Stimulated activated CD4-positive, alpha-beta T cell treated with anti-CD3 and anti-CD28 coated beads, Interleukin-4, amount 100 ng/mL, for 1 hour (primary cell): ENCODE measurements at places on chromosomes 3 and 15.

DNA sequence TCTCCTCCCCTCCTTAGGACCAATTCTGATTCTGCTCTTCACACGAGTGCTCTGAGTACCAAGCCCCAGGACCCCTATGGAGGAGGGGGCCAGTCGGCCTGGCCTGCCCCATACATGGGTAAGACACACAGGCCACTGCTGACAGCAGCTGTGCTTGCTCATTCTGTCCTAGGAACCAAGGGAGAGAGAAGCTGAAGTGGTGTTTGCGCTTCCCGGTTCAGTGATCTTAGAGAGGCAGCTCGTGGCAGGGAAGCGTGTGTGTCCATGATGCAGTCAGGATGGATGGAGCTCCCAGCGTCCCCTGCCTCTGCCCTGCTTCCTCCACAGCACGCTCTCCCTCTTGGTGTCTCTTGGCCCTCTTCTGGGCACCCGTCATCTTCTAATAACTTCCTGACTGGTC is 77.6 kb downstream of the CRTC3 start:
- no peak for DNase-seq

DNA sequence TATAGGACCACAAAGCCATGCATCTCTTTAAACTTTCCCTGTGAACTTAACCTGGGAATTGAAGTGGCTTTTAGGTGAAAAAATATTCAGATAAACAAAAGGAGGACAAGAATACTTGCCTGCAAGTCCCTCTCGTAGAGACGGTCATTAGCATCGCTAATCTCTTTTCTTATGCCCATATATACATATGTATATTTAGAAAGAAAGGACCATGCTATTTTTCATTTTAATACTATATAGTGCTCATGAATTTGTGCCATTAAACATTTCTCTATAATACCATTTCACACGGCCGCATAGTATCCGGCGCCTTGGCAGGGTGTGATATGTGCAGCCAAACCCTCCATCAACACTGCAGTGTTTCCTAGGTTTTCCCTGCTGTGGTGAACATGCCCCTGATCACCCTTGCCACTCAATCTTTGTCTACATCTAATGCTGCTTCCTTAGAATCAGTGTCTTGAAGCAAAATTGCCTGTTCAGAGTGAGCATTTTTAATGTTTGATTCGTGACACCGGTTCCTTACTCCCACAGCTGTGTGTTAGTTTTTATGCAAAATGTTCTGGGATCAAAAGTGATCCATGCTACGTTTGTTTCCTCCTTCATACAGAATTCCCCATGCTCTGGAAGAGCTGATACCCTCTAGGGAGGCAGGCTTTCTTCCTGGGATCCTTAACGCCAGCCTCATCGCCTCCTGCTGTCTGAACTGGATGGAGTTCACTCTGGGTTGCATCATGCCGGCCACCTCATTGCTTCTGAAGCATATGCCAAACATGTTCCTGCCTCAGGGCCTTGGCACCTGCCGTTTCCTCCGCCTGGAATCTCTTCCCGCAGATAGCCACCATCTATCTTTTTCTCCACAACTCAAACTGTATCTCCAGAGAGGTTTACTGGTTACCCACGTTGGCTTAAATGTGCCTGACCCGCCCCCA is 118.1 kb downstream of the FBLN2 start:
- no peak for DNase-seq

DNA sequence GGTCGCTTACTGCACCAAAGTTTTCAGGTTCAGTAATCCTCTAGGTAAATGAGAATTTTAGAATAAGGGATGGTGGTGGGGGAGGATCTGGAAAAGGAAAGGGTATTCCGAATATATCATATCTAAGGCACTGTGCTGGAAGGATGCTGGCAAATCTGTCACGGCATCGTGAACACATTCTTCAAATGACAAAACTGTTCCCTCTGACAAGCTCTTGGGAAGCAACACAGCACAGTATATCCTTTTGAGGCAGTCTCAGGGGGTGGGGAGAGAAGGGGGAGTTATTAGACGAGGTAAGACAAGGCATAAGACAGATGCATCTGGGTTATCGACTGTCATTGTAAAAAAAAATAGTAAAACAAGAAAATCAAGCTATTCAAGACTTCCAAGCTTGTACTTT is 289.6 kb upstream of the LRRN1 start:
- no peak for DNase-seq

- no peak for DNase-seq
Observed at GRCh38 chr15:75067123-75067830, 43.9 kb downstream of the PPCDC start.

DNA sequence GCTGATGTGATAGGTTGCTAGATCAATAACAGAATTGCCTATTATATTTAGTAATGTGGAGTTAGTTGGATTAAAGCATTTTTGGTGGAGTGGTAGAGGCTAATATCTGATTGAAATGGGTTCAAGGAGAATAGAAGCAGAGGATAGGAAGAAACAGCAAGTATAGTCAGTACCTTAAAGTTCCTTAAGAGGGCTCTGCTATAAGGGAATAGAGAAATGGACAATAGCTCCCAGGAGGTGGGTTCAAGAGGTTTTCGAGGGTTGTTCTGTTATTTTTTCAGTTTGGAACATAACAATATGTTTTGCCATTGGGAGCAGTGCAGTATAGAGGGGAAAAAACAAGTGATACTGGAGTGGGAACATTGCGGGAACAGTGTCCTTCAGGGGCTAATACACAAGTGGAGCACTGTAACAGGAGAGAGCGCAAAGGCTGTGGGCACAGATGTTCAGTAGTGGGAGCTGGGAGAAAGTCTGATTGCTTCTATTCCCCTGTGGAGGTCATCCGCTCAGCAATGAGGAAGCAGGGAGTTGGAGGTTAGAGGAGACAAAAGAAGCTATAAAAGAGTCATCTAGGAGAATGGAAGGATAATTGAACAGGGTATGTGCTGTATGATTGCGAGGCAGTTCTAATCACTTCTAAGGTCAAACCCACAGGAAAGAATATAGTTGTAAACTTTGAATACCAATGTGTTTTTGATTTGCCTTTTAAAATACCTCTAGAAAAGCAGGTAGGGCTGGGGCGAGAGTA is 3.3 kb downstream of the MRPS11 start:
- no peak for DNase-seq

DNA sequence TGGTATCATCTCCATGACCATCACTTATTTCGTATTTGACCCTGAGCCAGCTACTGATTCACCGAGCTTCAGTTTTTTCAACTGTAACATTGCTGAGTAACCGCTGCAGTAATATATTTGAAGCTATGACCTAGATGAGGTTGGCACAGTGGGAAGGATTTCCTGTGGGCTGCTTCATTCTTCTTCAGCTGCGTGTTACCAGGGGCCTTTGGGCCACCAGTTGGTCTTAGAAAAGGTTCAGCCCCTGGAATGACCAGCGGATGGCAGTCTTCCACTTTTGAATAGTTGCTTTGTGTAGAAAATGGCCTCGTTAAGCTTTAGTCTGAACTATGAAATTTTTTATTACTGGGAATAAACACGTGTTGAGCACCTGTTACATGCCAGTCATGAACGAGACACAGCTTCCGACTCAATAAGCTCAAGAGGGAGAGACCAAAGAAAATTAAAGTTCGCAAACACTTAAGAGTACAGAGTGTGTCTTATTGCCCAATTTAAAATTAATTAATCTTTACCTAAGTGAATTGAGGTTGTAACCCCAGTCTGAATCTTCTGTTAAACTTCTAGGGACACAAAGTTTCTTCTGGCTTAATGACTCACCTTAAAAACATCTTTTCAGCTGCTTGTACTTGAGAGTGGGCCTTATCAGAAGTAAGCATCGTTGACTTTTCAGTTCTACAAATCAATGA is 57.6 kb upstream of the NR2E3 start:
- no peak for DNase-seq

GRCh38 chr3:25587094-25587493 is 77.6 kb downstream of the TOP2B start:
- DNase-seq: no peak

- DNase-seq: no peak
Observed at GRCh38 chr15:78355177-78355576, 15.0 kb downstream of the CRABP1 start.

- no peak for DNase-seq
Observed at GRCh38 chr3:165462636-165463334, 266.6 kb upstream of the SLITRK3 start.

- no peak for DNase-seq
Observed at GRCh38 chr3:128863560-128863959, 15.9 kb upstream of the ACAD9 start.

- no peak for DNase-seq
Observed at GRCh38 chr3:120064641-120065040, 29.6 kb downstream of the GSK3B start.

- DNase-seq: no peak
Observed at GRCh38 chr3:179264449-179264848, 13.5 kb upstream of the KCNMB3 start.

DNA sequence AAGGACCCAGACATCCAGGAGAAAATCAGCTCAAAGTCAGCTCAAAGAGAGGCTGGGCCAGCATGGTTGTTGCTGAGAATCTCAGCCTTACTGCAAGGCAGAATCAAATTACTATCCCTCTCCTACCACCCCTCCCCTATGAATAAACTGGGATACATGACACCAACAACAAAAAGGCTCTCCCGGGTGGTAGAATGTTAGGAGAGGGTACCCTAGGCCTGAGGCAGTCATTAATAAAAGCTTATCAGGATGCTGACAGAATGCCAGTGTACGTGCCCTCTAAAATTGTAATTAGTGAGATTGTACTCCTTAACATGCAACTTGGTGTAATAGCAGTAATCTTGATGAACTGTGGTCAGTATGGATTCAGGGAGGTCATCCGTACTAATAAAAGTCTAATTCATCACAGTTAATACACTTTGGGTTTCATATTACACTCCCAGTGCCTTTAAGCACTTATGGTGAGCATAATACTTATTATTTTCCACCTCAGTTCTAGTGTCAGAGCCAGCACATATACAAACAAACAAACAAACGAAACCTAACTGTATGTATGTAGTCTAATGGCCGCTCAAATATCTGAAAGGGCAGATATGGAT is 76.5 kb downstream of the B3GALNT1 start:
- no peak for DNase-seq

GRCh38 chr3:195854628-195855294 is 43.0 kb upstream of the MUC4 start:
- DNase-seq: no peak

DNA sequence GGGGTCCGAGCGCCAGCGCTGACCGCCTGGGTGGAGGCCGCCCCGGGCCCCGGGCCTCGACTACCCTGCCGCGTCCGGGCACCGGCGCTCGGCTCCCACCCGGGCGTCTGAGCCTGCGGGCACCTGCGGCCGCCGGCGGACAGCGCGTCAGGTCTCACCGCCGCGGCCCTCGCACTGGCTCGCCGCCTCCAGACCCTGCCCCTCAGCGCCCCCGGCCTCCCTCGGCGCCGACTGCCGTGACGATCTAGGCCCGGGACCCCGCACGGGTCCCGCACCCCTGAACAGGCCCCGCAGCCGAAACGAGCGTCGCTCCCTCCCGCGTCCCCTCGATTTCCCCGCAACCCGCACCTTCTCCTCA is 297 bp downstream of the PRC1 start:
- DNase-seq: no peak

- DNase-seq: no peak
Observed at GRCh38 chr3:78580681-78581080, 1187.1 kb downstream of the ROBO1 start.

- no peak for DNase-seq
Observed at GRCh38 chr3:3295586-3295985, 116.1 kb upstream of the CRBN start.

DNA sequence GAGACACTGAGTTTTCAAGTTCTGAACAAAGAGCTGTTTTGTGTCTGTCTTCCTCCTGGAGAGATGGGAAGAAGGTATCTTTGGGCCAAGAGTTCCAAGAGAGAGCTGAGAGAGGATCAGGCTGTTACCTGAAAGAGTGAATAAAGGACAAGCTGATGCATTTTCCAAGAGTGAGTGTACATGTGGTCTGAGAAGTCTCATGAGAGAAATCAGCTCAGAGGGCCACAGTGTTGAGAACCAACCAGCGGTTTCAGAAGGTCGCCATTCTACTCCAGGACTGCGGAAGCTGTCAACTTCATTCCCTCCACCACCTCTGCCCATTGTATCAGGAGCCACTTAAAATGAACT is 42.7 kb upstream of the PPP2R3A start:
- DNase-seq: no peak

DNA sequence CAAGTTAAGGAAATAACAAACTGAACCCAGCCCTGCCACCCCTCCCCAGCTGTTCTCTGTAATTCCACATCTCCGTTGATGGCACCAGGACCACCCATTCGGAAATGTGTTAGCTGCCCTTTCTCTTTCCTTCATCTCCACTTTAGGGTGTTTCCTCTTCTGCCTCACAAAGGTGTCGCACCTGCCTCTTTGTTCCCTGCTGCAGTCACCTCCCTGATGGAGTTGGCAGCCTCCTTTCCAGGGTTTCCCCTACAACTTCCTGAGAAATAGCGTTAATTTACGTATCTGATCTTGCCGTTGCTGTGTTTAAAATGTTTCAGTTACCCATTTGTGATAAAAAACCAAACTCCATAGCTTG is 57.3 kb downstream of the GPR171 start:
- no peak for DNase-seq

DNA sequence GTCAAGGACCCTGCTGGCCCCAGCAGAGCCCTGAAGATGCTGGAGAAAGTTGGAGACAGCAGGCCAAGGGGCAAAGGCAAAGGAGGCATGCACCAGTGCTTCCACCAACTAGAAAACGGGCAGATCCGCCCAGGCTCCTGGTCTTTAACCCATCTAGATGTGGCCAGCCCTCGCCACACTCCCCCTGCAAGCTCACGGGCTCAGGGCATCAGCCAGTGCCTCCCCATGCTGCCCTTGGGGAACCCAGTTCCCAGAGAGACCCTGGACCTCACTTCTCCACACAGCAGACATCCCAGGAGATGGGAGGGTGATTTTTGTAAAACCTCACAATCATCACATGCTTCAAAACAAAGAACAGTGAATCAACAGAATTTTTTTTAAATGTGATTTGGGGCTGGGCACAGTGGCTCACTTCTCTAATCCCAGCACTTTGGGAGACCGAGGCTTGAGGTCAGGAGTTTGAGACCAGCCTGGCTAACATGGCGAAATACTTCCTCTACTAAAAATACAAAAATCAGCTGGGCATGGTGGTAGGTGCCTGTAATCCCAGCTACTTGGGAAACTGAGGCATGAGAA is 24.5 kb downstream of the CYFIP1 start:
- no peak for DNase-seq

- no peak for DNase-seq
Observed at GRCh38 chr3:194168994-194169393, 33.0 kb downstream of the HES1 start.

GRCh38 chr3:77122652-77123051 is 82.8 kb downstream of the ROBO2 start:
- no peak for DNase-seq

GRCh38 chr15:69762373-69763148 is 309.9 kb downstream of the RPLP1 start:
- no peak for DNase-seq
